ENCODE measurements at places on chromosomes 3 and 15. TPM values are rescaled to one million over a fixed set of nuclear protein-coding genes. Genes with fewer than 3 reads are reported as not detected.

DNA sequence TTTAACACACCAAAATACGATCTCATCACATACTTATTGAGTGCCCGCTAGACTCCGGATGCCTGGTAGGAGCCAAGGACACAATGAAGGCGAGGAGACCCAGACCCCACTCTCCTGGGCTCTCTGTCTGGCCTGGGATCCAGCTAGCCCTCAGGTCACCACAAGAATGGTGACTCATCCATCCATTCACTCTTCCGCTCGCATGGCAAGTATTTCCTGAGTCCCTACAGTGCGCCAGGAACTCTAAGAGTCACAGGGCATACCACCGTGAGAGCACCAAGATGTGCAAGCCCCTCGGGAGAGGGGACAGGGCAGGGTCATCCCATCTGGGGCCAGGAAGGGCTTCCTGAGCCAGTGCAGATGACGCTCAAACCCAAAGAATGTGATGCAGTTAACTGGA, 101.6 kb upstream of the PRR20G start:
- DNase-seq: peak; percentile 39

- DNase-seq: peak; percentile 77
Observed at GRCh38 chr3:163671201-163671600, 1407.1 kb downstream of the SI start.

- DNase-seq: no peak
Observed at GRCh38 chr3:105878061-105878460, 9.2 kb upstream of the CBLB start.

GRCh38 chr15:44705986-44706385, 5.1 kb downstream of the PATL2 start:
- no peak for DNase-seq

DNA sequence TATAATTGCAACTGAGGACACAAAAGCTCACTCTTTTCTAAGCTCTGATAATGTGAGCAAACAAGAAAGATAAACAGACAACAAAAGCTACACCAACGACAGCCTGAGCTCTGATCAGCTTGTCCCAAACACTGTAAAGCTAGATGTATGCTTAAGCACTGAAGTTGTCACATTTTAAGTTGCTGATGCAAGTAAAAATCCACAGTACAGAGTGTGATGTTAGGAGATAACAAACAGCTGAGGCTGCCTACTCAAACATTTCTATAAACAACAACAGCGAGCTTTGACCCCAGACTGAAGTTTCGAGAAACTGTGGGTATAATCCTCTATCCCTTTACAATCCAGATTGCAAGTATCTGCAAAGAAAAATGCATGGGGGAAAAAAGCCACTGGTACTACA, 10.7 kb downstream of the MTHFS start:
- DNase-seq: no peak

GRCh38 chr3:85162905-85163304, 204.1 kb downstream of the CADM2 start:
- DNase-seq: no peak

DNA sequence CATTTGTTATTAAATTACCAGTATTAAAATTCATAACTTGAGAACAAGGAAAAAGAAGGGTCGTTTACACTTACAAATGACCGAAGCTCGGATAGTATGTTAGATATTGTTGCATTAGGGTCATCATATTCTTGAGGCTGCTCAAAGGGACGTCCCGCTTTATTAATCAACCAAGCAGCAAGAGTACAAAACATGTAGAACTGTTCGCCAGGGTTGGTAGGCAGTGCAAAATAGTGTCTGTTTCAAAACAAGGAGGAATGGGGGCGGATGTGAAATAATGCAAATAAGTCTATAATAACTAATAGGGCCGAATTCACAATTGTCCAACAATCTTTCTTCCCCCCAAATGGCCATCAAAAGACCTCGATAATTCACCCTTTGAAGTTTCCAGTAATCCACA, 2.9 kb downstream of the IFT57 start:
- no peak for DNase-seq

GRCh38 chr3:33035596-33035995, 61.4 kb downstream of the GLB1 start:
- peak; percentile 84 for DNase-seq

Gene THBS1
- total RNA-seq: 374 TPM

- DNase-seq: peak; percentile 29
Observed at GRCh38 chr3:112109322-112109721, 23.1 kb downstream of the C3orf52 start.

Gene TMEM87A
- total RNA-seq: 56.3 TPM

DNA sequence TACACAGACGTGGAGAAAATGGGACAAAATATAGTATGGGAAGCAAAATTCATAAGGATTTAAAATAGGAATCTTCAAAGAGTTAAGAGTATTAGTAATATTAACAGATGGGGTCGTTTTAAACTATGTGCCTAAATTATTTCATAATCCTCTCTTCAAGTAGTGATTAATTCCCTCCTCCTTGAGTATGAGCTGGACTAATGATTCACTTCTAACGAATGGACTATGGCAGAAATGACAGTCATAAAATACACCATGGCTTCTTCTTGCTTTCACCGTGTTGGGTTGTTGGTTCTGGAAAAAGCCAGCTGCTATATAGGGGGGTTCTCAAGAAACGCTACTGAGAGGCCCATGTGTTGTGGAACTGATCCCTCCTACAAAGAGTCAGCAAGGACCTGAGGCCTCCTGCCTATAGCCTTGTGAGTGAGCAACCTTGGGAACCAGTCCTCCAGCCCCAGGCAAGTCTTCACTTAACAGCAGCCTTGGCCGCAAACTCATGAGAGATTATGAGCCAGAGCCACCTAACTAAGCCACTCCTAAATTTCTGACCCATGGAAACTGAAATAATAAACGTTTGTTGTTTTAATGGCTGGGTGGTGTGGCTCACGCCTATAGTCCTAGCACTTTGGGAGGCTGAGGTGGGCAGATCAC, 64.8 kb upstream of the ABHD2 start:
- no peak for DNase-seq

Gene TMC3
- total RNA-seq: not detected

Gene P2RY14
- not detected for total RNA-seq

Gene SPTBN5
- 0.98 TPM for total RNA-seq

- no peak for DNase-seq
Observed at GRCh38 chr3:18447720-18448119, 22.6 kb upstream of the SATB1 start.

Gene TM4SF1
- 408 TPM for total RNA-seq

DNA sequence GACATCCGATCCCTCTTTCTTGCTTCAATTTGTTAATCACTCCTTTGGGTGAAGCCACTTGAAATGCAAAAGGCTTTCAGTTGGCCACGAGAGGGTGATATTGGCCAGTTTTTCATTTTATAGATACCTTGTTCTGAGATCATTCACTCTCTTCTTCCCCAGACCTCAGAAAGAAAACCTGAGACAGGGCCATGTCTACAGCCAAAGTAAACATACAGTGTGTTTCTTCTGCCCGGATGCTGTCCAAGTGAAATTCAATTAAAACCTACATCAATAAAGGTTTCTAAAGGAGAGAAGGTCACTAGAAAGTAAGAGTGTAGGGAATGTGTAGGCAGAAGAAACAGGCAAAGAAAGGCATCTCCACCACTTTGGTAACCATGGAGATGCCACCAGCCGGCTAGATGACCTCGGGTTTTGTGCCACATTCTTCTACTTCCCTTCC, 39.5 kb upstream of the FMN1 start:
- DNase-seq: peak; percentile 80

DNA sequence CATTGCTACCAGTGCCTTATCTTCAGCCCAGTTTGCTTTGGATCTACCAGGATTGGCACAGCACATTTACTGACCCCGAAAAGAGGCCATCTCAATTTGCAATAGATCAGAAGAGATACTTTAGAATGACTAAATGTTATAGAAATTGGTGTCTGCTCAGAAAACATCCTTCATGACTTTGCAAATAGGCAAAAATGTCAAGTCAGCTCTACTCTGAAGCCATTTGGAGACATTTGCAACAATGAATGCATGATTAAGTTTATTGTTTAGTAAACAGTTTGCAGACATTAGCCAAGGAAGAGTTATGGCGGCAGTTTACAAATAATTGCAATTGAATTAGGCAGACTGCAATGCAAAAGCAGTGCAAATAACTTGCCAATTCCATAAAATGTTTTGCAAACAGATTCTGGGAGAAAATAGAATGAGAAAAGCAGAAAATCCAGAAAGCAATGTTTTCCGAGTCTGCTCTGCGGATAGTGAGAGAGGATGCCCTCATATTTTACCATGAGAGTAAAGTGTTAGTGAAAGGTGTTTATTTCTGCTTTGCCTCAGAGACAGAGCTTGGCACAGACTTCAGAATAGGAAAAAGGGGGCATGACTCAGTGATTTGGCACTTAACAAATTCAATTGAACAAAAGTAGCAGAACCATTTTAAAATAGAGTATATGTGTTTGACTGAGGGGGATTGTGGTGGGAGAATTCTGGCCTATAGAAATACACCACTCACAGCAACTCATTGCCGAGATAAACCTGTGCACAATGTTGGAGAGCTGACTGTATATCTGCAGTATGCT, 334.9 kb upstream of the NR2F2 start:
- peak; percentile 32 for DNase-seq

DNA sequence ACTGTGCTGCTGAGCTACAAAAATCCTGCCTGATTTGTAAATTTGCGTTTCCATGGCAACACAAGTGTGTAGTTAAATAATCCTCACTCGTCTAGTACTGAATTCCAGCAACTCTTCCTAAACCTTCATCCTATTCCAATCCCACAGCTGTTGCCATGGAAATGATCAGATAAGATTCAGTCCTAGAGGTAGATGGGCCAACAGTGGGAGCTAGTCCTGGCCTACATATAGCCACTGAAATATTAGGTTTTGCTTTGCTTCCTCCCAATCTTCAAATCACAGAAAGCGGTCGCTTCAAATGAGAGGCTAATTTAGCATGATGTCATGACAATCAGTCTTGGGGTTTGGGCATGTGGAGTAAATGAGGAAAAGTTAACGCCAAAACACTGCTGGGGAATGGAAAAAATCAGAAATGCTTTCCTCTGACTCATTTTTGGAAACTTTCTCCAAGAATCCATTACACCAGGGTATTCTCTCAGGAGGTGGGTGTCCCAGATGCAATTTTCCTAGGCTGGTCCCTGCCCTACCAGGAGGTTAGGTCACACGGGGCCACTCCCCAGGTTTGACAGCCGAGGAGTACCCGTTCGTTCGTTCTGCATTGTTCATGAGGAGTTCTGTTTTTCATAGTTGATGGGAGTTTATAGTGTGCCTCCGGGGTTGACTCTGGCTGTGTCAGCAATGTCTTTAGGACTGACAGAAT, 159.2 kb upstream of the SLCO3A1 start:
- no peak for DNase-seq

GRCh38 chr15:78228356-78228996, 5.9 kb downstream of the ACSBG1 start:
- DNase-seq: no peak

Gene ADAMTS17
- total RNA-seq: 6.9 TPM

DNA sequence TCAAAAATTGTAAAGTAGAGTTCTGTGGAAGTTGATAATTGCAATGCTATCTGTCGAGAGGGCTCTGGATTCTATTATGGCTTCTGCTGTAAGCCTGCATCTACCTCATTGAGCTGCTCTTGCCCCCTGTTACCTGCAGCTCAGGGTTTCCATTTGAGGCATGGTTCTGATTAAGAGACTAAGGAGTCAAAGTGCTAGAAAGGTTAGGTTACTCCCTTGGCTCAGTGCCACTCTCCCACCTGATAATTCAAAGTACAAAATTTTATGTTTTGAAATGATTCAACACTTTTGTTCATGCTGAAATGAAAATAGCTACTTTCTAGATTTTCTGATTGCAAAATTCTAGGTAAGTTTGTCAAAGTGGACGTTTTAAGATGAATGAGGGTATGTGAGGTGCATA, 220.5 kb upstream of the SATB1 start:
- no peak for DNase-seq
